ENCODE measurements at places on chromosomes 3 and 15.

DNA sequence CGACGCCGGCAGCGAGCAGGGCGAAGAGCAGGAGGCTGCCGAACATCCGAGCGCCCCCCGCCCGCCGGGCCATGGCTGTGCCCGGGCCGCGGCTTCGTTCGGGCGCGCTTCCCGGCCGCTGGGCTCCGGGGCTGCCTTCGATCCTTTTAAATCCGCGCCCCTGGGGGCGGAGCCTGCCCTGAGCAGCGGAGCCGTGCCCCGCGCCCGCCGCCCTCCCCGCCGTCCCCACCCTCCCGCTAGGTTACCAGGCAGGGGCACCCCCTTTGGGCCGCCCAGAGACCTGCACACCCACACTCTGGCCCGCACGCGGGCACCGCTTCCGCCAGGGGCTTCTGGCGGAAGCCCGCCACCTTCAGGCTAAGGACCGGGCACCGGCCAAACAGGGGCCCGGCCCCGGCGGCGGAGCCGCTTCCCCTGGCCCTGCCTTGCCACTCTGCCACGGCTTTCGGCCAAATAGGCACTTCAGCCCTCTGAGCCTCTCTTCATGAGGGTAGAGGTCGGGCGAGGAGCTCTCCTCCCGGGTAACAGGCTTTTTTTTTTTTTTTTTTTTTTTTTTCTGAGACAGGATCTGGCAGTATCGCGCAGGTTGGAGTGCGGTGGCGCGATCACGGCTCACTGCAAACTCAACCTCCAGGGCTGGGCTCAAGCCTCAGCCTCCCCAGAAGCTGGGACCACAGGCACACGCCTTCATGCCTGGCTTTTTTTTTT, at the start of gene NMB:
Gene NMB, minus strand, starts transcription at position 120 of the 708 bp plus-strand sequence. Its CDS starts 47 bp downstream, at position 73.
- peak; percentile 40 for DNase-seq

DNA sequence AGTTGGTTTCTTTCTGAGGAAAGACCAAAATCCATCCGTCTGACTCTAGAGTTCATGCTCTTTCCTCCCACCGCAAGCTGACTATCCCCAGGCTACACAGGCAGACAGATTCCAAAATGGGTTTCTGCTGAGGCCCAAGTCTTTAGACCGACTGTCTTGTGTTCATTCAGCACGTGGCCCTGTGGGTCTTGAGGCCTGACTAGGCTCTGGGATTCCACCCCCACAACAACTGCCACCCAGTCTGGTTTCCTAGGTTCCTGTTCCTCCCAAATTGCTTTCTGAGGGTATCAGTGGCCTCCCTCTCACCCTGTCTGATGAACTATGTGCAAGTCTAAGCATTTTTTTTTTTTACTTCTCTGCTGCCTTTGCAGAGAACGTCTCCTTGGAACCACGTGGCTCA, 67.7 kb downstream of the CYP19A1 start:
- DNase-seq = peak; percentile 63

DNA sequence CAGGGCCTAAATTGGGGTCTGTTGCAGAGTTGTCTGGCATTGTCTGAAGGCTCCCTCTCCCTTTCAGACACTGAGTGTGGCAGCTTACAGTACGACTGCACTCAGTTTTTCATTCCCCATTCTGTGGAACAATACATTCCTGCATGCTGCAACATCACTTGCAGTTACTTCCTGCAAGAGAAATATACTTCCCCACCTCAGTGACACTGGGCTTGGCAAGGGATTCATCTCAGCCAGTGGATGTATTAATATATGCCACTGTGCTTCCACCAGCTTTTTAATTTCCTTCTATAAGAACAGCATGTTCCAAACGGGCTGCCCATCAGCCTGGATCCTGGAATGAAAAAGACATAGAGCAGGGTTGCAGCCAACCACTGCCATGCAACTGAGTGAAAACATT, 23.1 kb downstream of the B3GALNT1 start:
- no peak for DNase-seq

GRCh38 chr3:62238003-62238402, 135.3 kb downstream of the FEZF2 start:
- DNase-seq = no peak

- DNase-seq = no peak
Measured at GRCh38 chr3:107024551-107025026, 352.6 kb upstream of the CCDC54 start.

- DNase-seq = no peak
Measured at GRCh38 chr3:184489268-184489841, 72.2 kb upstream of the EPHB3 start.

GRCh38 chr3:65439641-65440284, 599.0 kb downstream of the MAGI1 start:
- peak; percentile 18 for DNase-seq

- DNase-seq = no peak
Measured at GRCh38 chr3:115111632-115112031, 35.5 kb downstream of the ZBTB20 start.

DNA sequence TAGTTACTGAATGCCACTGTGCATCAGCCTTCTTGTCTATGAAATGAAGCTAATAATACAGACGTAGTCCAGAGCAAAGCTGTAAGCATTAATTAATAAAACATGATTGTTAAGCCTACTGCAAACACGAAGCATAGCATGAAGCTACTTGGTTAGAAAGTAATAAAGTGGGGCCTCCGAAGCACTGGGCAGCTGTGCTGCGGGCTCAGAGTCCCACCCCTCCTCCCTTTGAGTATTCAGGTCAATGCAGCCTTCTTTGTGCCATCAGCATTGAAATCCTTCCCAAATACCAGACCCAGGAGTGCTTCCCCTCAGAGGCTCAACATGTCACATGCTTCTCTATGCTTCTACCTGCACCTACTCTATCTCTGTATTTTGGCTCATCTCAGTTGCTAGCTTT, 1112.6 kb downstream of the IGSF11 start:
- no peak for DNase-seq

- DNase-seq = no peak
Measured at GRCh38 chr15:62455441-62455921, 290.4 kb upstream of the C2CD4B start.

- DNase-seq = no peak
Measured at GRCh38 chr3:103057487-103057886, 622.7 kb downstream of the ZPLD1 start.

- DNase-seq = no peak
Measured at GRCh38 chr3:9826815-9827573, 16.8 kb downstream of the RPUSD3 start.

- no peak for DNase-seq
Measured at GRCh38 chr3:30664459-30664858, 58.1 kb downstream of the TGFBR2 start.

DNA sequence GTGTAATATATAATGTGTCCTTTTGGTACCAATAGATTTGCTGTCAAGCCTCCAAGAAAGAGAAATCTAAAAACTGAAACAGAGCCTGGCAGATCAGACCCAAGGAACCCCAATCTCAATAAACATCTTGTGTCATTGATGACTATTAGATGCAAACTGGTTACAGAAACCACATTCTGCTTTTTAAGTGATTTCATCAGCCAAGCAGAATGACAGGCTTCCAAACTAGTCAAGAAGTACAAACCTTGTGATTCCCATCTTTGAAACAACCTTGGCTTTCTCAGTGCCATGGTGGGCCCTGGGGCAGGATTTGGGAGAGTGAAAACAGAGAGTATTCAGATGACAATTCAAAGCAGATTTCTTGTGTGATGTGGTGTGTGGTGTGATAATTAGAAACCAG, 45.6 kb upstream of the STRIT1 start:
- no peak for DNase-seq

GRCh38 chr3:67715971-67716370, 61.6 kb upstream of the SUCLG2 start:
- DNase-seq = no peak

GRCh38 chr3:161222662-161223061, 1.6 kb downstream of the NMD3 start:
- DNase-seq = no peak

GRCh38 chr15:39685999-39686613, 96.5 kb downstream of the FSIP1 start:
- no peak for DNase-seq

DNA sequence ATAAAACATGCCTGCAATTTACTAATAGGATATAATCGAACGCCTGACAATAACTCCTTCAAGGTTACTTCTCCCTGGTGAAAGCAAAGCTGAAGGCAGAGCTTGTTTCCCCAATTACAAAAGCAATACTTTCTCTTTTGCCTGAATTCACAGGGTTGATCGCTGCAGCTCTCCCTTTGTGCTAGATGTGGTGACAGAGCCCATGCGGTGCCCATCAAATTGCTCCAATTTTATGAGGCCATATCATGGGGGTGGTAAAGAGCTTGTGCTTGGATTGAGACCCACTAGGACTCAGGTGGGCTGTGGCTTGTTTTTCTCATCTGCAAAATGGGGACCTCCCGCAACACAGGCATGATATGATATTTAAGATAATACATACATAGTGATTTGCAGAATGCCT, 143.4 kb downstream of the GREM1 start:
- DNase-seq = no peak

DNA sequence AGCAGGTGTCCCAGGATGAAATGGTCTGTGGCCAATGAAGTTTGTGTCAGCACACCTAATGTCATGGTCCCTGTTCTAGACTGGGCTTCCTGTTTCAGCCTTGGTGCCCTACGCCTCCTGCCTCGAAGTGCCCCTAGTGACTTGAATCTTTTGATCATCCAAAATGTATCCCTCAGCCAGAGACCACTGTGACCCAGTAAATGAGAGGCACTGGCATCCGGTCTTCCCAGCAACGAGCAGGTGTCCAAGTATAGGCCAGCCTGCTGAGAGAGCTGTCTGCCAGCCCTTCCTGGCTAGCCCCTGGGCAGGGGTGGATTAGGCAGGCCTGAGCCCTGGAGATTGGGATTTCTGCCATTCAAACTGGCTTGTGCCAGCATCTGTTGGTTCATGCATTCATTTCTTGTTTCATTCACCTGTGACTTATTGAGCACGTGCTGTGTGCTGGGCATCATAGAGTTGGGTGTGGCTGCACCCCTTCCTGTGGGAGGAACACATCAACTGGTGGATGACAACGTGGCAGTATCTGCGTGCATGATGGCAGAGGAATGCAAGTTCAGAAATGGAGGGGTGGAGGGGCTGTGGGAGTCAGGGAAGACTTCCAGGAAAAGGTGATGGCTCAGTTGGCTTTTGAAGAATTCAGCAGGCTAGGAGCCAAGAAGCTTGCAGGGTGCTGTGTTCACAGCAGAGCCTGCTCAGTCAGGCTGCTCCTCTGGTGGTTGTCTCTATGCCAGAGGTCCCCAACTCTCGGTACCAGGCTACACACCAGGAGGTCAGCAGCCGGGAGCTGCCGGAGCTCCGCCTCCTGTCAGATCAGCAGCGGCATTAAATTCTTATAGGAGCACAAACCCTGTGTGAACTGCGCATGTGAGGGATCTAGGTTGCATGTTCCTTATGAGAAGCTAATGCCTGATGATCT, 21.6 kb downstream of the ESYT3 start:
- no peak for DNase-seq

GRCh38 chr15:33467816-33468163, 157.0 kb downstream of the RYR3 start:
- no peak for DNase-seq

DNA sequence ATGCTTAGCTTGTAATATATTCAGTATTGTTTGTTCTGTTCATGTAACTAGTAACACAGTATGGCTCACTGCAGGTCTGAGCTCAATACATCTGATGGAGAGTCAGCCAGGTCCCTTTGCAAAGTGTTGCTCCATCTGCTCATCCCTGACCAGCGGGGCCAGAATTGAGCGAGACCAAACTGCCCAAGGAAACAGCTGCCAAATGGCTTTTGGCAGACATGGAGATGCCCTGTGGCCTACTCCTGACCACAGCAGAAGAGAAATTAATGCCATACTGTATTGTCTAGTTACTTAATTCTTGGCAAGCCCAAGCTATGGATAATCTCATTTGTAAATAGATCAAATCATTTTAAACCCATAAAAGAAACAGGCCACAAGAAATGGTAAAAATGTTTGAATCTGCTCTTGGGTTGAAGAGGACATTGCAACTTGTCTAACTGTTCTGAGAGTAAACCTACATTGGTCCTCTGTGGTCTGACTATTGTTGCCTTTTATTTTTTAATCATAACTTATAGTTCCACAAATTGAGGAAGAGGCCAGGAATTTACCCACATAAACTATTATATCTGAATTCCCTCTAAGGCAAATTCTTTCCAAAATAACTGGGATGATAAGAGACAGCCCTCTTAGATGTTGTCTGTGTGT, 209.5 kb downstream of the EBLN2 start:
- DNase-seq = no peak
